ENCODE measurements at places on chromosomes 11 and 22. TPM values are rescaled to one million over a fixed set of nuclear protein-coding genes. Genes with fewer than 3 reads are reported as not detected.
A peak's percentile ranks its signal among the peaks of the same experiment; 100 is the strongest.

The POU2AF2 gene
- not detected for total RNA-seq

DNA sequence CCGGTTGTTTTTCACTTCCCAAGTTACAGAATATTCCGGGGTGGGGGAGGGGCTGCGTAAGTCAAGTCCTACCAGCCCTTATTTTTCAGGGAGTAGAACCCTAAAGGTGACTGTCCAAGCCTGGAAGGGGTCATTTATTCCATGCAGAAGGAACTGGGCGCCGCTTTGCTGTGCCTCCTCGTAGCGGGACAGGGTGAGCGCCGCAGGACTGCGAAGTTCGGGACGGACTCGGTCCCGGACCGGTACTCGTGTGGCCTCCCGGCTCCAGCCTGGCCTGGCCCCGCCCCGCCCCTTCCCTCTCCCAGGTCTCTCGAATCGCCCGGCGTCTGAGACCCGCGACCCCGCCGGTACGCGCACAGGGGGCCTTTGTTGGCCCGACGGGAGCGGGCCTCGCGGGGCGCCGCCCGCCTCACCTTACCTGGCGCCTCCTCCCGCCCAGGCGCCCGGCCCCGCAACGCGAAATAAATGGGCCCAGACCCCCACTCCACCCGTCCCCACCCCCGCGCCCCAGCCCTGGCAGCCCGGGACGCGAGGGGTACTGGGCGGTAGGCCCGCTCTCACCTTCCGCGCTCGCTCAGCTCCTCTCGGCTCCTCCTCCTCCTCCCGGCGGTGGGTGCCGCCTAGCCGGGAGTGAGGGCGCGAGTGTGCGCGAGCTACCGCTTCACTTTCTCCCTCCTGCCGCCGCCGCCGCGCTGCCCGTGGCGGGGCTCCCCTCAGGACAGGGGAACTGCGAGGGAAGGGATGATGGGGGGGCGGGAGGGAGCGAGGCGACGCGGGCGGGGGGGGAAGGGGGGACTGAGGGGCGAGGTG lies 698 bp downstream of the PAK1 start:
- DNase-seq, result peak; percentile 58

The DENND6B gene
- total RNA-seq, result 12.1 TPM

The FAM180B gene
- total RNA-seq, result not detected

The CCDC87 gene
- 1.0 TPM for total RNA-seq

- DNase-seq, result no peak
These were observed 9.0 kb upstream of the RASSF10 start for GRCh38 chr11:13000116-13000515.

- no peak for DNase-seq
These were observed 116.2 kb downstream of the ETS1 start for GRCh38 chr11:128471138-128471661.

DNA sequence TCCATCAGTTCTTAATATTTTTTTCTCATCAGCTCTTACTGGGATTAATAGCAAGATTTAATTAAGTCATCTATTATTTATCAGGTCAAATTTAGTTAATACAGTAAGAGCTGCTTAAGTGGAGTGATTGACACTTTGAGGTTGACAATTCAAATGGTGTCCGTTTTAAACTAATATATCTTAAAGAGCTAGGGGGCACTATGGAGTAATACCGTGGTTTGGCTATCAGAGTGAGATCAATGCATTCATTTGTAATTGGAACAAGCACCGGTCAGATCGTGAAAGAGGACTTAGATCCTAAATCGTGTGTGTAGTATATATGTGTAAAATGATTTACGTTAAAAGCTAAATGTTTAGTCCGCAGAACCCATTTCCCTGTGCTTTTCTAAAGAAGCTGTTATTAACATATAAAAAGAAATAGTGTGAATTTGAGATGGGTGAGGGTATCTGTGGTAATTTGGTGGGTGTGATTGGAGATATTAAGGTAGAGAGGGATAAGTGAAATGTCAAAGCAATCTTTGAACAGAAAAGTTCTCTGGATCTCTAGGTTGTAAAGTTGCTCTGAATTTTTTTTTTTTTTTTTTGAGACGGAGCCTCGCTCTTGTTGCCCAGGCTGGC lies 2.3 kb downstream of the SIK2 start:
- no peak for DNase-seq

GRCh38 chr11:36488096-36488495 lies 22.0 kb downstream of the TRAF6 start:
- no peak for DNase-seq

Measured in PC-9 (cell line).